ENCODE measurements at places on chromosomes 13 and 19.

- DNase-seq, result no peak
These were observed 209.5 kb downstream of the DNAJC15 start for GRCh38 chr13:43232873-43233265.

DNA sequence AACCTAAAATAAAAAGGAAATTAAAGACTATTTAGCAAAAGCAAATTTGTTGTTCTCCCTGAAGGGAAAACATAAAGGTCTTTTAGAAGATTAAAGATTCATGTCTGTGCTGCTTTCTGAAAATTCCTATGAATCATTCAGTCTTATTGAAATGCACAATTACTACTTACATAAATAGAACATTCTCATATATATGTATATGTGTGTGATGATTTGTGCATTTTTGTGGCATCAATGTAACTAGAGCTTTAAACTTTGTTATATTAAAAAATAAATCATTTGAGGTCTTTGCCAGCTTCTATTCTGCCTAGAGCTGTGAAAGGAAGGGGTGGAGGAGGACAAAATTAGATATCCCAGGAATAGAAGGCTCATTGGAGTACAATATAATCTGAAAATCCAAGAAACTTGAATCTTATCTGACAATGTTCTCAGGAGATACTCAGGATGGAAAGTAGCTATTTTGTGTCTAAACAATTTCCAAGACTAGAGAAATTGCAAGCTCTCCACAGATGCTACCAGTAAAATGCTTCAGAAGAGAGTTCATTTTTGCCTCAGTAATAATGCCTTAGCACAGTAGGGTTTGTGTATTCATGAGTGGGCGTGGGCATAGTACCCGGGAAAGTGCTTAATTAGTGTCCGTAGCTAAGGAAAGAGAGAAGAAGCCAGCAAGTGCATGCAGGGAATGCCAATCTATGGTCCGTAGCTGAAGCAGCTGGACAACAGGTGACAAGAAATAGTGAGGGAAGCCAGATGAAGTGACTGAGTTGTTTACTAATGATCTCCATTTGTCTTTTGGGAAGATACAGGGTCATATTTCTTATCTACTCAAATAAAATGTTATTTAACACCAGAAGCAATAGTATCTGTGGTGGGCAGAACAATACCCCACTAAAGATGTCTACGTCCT, 395.5 kb upstream of the NBEA start:
- DNase-seq, result no peak

GRCh38 chr13:45627656-45628055, 12.1 kb upstream of the ERICH6B start:
- DNase-seq, result no peak

GRCh38 chr19:42132851-42133528, 744 bp upstream of the POU2F2 start:
- peak; percentile 76 for DNase-seq

DNA sequence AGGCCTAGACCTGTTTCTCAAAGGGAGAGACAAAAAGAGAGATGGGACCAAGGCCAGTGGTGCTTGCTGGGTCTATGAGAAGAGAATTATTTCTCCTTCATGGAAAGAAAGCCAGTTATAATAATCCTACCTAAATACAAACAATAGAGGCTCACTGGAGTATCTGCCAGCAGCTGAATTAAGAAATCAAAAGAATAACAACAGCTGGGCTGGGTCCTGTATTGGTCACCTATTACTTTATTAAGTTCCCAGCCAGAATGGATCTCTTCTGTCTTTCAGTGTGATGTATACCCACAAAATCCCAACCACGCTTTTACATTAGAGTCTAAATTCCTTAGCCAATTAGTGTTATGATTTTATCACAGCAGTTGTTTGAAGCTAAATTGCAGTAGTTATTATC, 297.8 kb upstream of the DACH1 start:
- no peak for DNase-seq

GRCh38 chr19:6097911-6098310, 12.4 kb downstream of the RFX2 start:
- DNase-seq, result no peak

DNA sequence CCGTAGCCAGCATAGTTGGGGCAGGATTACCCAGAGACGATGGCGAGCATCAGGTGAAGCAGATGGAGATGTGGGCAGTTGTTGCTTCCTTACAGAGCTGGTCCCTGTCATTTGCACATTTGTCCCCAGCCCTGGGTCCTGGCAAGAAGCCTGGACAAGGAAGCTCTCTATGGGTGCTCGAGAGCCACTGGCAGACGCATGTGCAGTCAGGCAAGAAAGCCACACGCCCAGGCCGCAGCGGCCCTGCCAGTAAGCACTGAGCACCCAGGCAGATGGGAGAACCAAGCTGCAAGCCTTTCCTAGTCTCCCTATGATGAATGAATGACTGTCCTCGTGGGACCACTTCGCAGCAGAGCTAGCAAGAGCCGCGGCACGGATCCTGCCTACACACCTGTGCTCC, 182.8 kb downstream of the FOXO1 start:
- DNase-seq, result no peak

GRCh38 chr13:27353708-27354107, 70.7 kb upstream of the GTF3A start:
- DNase-seq, result no peak

DNA sequence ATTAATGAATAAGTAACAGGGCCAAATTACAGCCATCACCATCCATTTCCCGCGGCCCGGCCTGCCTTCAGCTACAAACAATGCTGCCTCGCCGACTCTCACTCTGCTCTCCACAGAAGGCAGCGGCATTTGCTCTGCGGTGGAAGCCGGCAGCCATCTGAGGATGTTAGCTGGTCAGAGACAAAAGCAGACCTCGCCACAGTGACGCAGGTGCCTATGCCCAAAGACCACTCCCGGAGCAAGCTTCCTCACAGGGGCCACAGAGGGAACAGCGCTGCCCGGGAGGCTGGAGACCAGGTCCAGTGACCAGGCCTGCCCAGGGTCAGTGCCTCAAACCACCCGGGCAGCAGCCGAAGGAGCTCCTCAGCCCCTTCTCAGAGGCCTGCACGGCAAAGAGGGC, 16.4 kb downstream of the PEPD start:
- DNase-seq, result no peak

- no peak for DNase-seq
These were observed 194.1 kb downstream of the TDRD3 start for GRCh38 chr13:60590800-60591747.

- DNase-seq, result no peak
These were observed 4.2 kb downstream of the FPR3 start for GRCh38 chr19:51799034-51799773.

DNA sequence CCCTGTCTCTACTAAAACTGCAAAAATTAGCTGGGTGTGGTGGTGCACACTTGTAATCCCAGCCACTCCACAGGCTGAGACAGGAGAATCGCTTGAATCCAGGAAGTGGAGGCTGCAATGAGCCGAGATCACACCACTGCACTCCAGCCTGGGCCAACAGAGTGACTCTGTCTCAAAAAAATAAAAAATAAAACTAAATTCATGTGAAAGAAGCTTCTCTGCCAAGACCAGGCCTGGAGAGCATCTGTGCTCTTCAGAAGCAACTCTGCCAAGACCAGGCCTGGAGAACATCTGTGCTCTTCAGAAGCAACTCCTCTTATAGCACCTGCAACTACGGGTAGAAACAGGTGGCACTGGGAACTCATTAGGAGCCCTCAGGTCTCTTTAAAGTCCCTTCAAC, 37.7 kb downstream of the CRYL1 start:
- DNase-seq, result no peak

DNA sequence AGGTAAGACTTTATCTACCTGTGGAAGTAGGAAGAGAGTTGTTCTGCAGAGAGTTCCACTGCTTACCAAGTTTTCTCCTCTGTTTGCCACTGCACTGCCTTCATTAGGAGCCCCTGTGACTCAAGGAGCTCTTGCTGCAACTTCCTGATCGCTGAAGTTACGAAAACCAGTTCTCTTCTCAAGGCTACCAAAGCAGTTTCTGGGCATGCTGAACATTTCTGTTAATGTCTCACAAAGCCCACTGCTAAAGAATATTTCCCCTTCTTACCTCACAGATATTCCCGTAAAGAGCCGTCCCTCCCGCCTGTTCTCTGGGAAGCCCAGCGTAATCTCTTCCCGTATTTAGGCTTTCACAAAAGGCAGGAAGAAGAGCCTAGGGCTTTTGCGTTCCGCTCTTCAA, 82.6 kb upstream of the OXGR1 start:
- DNase-seq, result no peak

DNA sequence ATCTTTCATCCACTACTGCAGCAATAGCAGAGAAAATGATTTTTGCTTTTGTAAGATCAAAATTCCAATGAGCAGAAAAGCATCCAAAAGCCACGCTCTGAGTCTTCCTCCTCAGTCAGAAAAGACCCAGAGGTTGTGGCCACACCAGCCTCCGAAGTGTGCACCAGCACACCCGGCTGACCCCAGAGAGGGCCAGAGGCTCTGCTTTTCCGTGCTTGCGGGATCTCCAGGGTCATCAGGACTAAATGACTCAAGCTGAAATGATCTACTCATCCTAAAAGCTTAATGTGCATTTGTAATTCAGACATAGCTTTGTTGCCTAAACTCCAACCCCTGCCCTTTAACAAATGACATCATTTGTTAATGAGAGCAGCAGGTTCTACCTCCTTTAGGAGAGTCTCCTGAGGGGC, 16.5 kb downstream of the RXFP2 start:
- no peak for DNase-seq

DNA sequence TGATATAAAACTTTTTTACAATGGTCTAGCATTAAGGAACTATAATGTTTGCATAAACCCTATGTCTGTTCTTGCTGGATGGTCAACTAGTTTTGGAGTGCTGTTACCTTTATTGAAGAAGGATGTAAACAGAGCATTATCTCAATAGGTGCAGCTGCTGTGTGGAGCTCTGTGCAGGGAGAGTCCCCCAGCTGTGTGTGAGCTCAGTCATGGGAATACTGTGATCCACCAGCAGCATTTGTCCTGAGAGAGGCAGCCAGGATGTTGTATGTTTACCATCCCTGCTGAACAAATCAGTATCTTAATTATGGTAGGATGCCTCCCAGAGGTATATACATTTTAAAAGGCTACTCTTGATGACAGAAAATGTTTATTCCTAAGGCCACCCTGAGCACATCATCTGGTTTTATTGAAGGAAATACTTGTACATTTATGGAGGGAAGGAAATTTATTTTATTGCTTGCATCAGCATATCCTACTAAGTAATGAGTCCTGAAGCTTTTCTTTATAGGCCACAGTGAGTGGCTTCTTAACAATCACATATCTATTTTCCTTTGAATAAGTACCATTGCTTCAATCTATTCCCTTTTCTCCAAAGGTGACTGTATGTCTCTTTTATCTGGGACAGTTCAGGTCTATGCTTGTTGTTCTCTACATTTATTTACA, 11.7 kb downstream of the RAP2A start:
- no peak for DNase-seq

GRCh38 chr13:53052675-53053074, 24.1 kb downstream of the OLFM4 start:
- DNase-seq, result no peak

DNA sequence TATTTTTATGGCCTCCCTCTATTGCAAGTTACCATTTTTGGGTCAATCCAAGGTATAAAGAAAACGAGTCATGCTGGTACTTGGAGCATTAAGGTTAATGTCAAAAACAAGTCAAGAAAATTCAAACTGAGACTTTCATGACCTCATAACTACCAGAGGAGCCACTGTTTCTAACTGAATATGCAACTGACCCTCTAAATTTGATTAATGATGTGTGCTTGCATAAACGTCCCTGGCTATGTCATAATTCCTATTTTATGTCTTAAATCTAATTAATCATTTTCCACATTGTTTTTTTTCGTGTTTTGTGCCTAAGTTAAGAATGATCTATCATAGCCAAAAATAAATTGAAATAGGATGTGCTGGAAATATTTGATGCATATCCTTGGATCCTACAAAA, 396.7 kb upstream of the GPC6 start:
- no peak for DNase-seq

DNA sequence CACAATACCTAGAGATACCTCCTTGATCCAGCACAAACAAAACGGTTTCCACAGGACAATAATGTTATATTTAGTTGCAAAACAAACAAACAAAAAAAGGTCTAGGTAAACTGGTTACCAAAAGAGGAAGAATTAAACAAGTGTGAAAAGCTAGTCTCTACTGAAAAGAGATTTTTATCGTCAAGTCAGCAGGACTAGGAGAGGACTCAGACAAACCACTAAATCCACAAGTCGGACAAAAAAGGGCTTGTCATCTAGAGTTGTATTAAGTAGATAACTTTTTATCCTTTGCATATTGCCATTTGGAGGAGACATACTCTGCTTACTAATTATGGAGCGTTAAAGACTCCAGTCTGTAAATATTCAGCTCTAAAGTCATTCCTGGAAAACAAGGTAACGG, 9.9 kb upstream of the KPNA3 start:
- DNase-seq, result no peak

- no peak for DNase-seq
These were observed 171.2 kb upstream of the UBL3 start for GRCh38 chr13:30021611-30022010.

GRCh38 chr19:2362046-2362969, 2.2 kb downstream of the TMPRSS9 start:
- DNase-seq, result peak; percentile 18

GRCh38 chr13:26873386-26873698, 112.8 kb upstream of the GPR12 start:
- DNase-seq, result no peak

DNA sequence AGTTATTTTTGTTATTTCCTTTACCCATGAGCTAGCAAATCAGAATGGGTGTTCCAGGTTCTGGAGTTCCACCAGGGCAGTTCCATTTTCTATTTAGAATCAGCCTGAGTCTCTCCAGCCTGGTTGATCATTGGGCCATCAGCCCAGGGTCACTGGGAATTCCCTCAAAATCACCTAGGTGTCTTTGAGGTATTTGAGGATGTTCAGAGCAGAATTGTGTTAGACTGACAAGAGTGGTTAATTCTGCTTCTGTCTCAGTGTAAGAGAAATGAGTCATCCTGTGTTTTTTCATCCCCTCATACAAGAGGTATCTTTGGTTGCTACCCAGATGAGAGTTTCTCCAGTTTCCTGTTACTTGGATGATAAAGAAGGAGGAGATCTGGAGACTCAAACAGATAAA, 11.7 kb downstream of the ZNF66 start:
- DNase-seq, result no peak

DNA sequence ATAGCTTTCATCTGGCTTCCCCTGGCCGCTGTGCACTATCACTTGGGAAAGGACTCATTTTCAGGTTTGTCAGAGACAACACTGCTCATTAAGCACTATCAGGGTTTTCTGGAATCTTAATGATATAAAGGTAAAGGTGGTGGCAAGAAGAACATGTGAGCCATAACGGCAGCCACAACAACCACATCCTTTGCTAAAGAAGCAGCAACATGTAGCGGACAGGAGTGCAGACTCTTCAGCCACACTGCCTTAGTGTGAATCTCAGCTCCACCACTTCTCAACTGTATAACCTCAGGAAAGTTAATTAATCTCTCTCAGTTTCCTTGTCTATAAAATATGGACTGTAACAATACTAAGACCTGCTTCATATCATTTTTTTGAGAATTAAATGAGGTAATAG, 24.1 kb upstream of the MIR17HG start:
- no peak for DNase-seq

GRCh38 chr13:51249770-51250741, 27.9 kb downstream of the FAM124A start:
- peak; percentile 5 for DNase-seq

Measured in T-helper 2 cell (primary cell).